ENCODE measurements at places on chromosomes 5 and 9. TPM values are rescaled to one million over a fixed set of nuclear protein-coding genes. Genes with fewer than 3 reads are reported as not detected.
A peak's percentile ranks its signal among the peaks of the same experiment; 100 is the strongest.

GRCh38 chr5:167720676-167721260, 570.7 kb upstream of the WWC1 start:
- H3K27ac ChIP-seq, result no peak overlapping the region
- H3K4me3 ChIP-seq, result no peak overlapping the region
- no peaks in the 10 kb centered on the region for H3K36me3 ChIP-seq
- no peak for DNase-seq
- no peaks in the 10 kb centered on the region for H3K27me3 ChIP-seq

GRCh38 chr9:27487927-27488326, 36.2 kb upstream of the IFNK start:
- no peaks in the 10 kb centered on the region for H3K27me3 ChIP-seq
- H3K4me3 ChIP-seq, result no peak overlapping the region
- H3K27ac ChIP-seq, result peak overlapping the region; percentile 78

- peak overlapping the region; percentile 76 for H3K4me3 ChIP-seq
- no peaks in the 10 kb centered on the region for H3K27me3 ChIP-seq
- peak overlapping the region; percentile 98 for H3K27ac ChIP-seq
- no peaks in the 10 kb centered on the region for H3K36me3 ChIP-seq
Observed at GRCh38 chr5:80255431-80255810, 427 bp downstream of the SERINC5 start.

GRCh38 chr9:8684978-8685708, 885.6 kb upstream of the DMAC1 start:
- no peak overlapping the region for H3K27ac ChIP-seq
- no peaks in the 10 kb centered on the region for H3K27me3 ChIP-seq
- H3K4me1 ChIP-seq, result no peaks in the 10 kb centered on the region
- no peaks in the 10 kb centered on the region for H3K36me3 ChIP-seq
- no peak for DNase-seq

GRCh38 chr9:7592321-7593316, 207.0 kb downstream of the DMAC1 start:
- H3K4me1 ChIP-seq, result no peaks in the 10 kb centered on the region
- no peak overlapping the region for H3K4me3 ChIP-seq
- no peak overlapping the region for H3K27ac ChIP-seq
- H3K27me3 ChIP-seq, result no peaks in the 10 kb centered on the region
- DNase-seq, result no peak
- H3K36me3 ChIP-seq, result no peaks in the 10 kb centered on the region

- no peaks in the 10 kb centered on the region for H3K36me3 ChIP-seq
- H3K4me1 ChIP-seq, result no peaks in the 10 kb centered on the region
- H3K4me3 ChIP-seq, result no peak overlapping the region
Observed at GRCh38 chr5:108220834-108221233, 161.1 kb downstream of the FBXL17 start.

GRCh38 chr5:124641154-124641792, 105.2 kb downstream of the ZNF608 start:
- peak; percentile 43 for DNase-seq
- peak overlapping the region; percentile 52 for H3K27ac ChIP-seq
- H3K27me3 ChIP-seq, result no peaks in the 10 kb centered on the region
- no peaks in the 10 kb centered on the region for H3K36me3 ChIP-seq
- no peak overlapping the region for H3K4me3 ChIP-seq

DNA sequence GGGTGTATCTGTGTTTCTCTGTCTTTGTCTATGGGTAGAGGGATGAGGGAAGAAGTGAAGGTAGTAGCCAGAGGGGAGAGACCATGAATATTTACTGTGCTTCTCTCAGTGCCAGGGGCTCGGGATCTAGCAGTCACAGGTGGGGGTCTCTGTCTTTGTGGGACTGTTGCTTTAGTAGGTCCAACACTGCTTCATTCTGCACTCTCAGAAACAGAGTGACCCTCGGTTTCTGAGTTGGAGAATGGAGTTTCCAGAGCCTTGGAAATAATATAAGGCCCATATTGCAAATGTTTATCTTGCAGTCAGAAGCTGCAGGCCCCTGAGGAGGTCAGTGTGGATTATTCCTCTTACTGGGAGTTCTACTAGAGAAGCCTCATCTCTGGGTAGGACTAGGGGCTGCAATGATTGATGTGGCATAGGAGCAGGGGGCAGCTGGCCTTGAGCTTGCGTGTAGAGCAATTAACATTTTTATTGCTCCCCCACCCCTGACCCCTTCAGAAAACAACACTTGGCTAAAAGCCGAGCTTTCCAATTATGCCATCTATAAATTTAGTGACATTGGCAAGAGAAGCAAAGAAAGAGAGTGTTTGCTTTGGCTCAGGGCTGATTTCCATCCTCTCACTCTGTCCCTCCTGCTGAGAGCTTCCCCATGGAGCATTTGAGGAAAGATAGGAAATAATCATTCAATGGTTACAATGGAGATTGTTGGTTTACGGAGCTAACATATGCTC, 55.0 kb upstream of the TRPC7 start:
- peaks cover 2% of the 10 kb centered on the region for H3K4me1 ChIP-seq
- no peaks in the 10 kb centered on the region for H3K27me3 ChIP-seq
- no peak overlapping the region for H3K27ac ChIP-seq

DNA sequence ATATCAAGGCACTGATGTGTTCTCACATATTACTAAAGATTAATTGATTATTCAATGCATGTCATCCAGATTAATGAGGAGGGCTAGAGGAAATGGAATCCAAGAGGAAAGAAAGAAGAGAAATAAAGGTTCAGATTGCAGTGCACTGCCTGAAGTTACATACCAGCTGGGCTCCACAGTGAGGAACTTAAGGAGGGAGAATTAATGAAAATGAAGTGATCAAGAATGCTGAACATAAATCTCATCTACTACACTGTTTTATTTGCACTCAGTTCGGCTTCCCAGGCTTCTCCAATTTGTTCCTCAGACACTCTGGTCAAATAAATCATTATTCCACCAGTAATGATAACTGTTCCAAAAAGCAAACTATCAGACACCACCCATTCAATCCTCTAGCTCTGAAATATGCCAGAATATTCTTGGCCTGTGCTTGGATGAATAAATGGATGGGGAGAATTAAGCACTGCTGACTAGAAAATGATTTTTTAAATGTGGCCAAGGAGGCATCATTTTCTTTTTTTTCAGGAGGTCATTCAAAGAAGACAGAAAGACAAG, 88.6 kb upstream of the FBN2 start:
- H3K27ac ChIP-seq, result no peak overlapping the region
- DNase-seq, result no peak
- H3K4me1 ChIP-seq, result no peaks in the 10 kb centered on the region
- H3K36me3 ChIP-seq, result no peaks in the 10 kb centered on the region
- no peak overlapping the region for H3K4me3 ChIP-seq

GRCh38 chr5:170302653-170303501, 5.3 kb upstream of the LCP2 start:
- H3K4me3 ChIP-seq, result no peak overlapping the region
- no peak for DNase-seq
- no peaks in the 10 kb centered on the region for H3K36me3 ChIP-seq
- H3K4me1 ChIP-seq, result no peaks in the 10 kb centered on the region

GRCh38 chr9:121675969-121676822, 24.8 kb downstream of the DAB2IP start:
- no peaks in the 10 kb centered on the region for H3K27me3 ChIP-seq
- no peaks in the 10 kb centered on the region for H3K36me3 ChIP-seq
- no peak overlapping the region for H3K27ac ChIP-seq
- no peak overlapping the region for H3K4me3 ChIP-seq
- no peaks in the 10 kb centered on the region for H3K4me1 ChIP-seq

- no peaks in the 10 kb centered on the region for H3K27me3 ChIP-seq
- H3K4me3 ChIP-seq, result no peak overlapping the region
- no peaks in the 10 kb centered on the region for H3K4me1 ChIP-seq
Observed at GRCh38 chr9:131997779-131998178, 81.9 kb downstream of the MED27 start.

DNA sequence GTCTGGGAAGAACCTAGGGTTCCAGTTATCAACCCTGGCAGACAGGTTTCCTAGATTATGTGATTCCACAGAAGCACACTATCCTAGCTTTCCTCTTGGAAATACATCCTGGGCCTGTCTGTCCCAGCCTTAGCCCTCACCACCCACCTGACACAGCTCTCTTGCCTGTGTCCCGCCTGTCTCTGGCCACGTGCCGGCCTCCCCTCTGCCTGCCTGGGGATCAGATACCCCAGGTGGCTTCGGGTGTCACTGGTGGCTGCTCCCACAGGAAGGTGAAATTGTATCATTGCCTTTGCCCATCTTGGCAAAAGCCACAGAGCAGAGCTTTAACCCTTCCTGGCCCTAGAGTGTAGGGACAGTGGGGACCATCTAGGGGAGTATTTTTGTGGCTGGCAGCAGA, 6.2 kb downstream of the COL27A1 start:
- no peak for DNase-seq
- no peaks in the 10 kb centered on the region for H3K27me3 ChIP-seq
- no peak overlapping the region for H3K27ac ChIP-seq
- peaks cover 63% of the 10 kb centered on the region for H3K4me1 ChIP-seq

- H3K27ac ChIP-seq, result peak overlapping the region; percentile 67
- no peak overlapping the region for H3K4me3 ChIP-seq
- H3K27me3 ChIP-seq, result no peaks in the 10 kb centered on the region
Observed at GRCh38 chr5:83509540-83509939, 38.0 kb downstream of the VCAN start.

DNA sequence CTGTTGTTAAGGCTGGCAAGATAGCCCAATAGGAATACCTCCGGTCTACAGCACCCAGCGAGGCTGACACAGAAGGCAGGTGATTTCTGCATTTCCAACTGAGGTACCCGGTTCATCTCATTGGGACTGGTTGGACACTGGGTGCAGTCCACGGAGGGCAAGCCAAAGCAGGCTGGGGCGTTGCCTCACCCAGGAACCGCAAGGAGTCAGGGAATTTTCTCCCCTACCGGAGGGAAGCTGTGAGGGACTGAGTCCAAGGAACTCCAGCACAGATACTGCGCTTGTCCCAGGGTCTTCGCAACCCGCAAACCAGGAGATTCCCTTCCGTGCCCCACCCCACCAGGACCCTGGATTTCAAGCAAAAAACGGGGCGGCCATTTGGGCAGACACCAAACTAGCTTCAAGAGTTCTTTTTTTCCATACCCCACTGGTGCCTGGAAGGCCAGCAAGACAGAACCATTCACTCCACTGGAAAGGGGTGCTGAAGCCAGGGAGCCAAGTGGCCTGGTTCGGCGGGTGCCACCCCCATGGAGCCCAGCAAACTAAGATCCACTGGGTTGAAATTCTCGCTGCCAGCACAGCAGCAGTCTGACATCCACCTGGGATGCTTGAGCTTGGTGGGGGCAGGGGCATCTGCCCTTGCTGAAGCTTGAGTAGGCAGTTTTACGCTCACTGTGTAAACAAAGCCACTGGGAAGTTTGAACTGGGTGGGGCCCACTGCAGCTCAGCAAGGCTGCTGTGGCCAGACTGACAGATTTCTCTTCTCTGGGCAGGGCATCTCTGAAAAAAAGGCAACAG, 647.2 kb downstream of the BNC2 start:
- H3K27me3 ChIP-seq, result no peaks in the 10 kb centered on the region
- H3K36me3 ChIP-seq, result no peaks in the 10 kb centered on the region
- no peak overlapping the region for H3K4me3 ChIP-seq
- peak; percentile 71 for DNase-seq
- peaks cover 7% of the 10 kb centered on the region for H3K4me1 ChIP-seq

GRCh38 chr5:155140646-155141045, 127.1 kb downstream of the KIF4B start:
- H3K36me3 ChIP-seq, result no peaks in the 10 kb centered on the region
- H3K27me3 ChIP-seq, result no peaks in the 10 kb centered on the region
- H3K4me1 ChIP-seq, result peaks cover 4% of the 10 kb centered on the region
- no peak for DNase-seq
- no peak overlapping the region for H3K27ac ChIP-seq

DNA sequence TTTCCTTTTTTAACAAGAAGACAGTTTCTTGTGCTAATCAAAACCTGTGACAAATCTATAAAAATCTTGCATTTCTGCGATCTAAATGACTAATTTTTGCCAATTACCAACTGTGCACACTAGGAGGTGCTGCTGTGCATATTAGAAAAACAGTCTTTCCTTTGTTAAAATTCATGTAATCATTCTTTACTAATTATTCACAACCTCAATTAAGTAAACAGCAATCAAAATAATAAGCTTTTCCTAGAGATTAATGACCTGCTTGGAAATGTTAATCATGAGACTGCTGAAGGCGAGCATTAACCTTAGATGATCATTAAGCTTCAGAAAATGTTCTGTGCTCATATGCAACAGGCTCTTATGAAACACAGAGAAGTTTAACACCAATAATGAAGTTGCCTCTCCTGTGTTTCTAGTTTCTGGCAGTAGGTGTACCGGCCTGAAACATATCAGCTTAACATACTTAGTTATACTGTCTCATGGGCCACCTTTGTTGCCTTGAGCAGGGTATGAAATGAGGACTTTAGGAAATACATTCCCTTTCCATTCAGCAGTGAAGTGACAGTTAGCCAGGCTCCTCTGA, 17.7 kb downstream of the RFESD start:
- no peaks in the 10 kb centered on the region for H3K4me1 ChIP-seq
- no peaks in the 10 kb centered on the region for H3K27me3 ChIP-seq
- no peak overlapping the region for H3K4me3 ChIP-seq
- no peaks in the 10 kb centered on the region for H3K36me3 ChIP-seq

GARIN3 gene
- not detected for total RNA-seq

ZCCHC9 gene
- total RNA-seq, result 33.7 TPM

IFNA2 gene
- not detected for total RNA-seq
